ENCODE measurements at places on chromosomes 2 and 18. TPM values are rescaled to one million over a fixed set of nuclear protein-coding genes. Genes with fewer than 3 reads are reported as not detected.
A peak's percentile ranks its signal among the peaks of the same experiment; 100 is the strongest.

DNA sequence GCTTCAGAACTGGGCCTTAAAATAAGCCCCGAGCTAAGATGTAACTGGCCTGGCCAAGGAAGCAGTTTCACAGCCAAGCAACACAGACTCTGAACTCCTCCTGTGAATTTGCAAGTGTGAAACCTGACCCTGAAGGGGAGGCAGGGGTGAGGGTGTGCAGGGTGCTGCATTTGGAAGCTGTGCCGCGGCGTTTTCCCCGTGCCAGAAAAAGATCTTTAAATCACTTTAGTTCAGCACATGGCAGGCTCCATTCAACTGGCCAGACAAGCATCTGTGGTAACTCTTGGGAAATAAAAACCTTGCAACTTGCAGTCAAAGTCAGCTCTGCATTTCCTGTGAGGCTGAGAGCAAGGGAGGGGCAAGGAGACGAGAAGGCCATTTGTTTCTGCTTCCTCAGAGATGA is 209.3 kb upstream of the SOX11 start:
- peak; percentile 59 for DNase-seq

DNA sequence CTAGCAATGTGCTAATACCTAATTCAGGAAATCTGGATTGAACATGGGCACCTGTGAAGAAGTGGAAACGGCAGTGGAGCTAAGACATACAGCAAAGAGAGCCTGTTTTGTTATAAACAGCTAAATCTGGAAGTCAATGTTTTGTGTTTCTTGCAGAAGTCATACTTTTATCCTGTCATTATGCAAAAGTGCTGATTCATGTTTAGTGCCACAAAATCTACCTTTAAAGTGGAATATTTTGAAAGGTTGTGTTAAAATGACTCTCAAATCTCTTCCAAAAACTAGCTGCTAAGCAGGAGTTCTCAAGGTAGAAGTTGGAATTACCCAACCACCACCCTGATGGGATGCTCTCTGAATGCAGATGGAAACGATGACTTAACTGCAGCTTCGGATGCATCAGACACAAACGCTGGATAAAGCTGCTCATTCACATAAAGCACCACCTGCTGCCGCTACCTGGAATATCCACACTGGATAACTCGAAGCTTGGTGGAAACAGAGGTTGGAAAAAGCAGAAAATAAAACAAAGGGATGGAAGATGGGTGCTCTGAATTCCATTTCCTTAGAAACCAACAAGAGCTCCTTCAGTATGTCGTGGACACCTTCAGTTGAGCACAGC is 132.6 kb upstream of the ZNF236 start:
- no peak for DNase-seq

NFATC1 gene
- polyA plus RNA-seq = 8.0 TPM

DNA sequence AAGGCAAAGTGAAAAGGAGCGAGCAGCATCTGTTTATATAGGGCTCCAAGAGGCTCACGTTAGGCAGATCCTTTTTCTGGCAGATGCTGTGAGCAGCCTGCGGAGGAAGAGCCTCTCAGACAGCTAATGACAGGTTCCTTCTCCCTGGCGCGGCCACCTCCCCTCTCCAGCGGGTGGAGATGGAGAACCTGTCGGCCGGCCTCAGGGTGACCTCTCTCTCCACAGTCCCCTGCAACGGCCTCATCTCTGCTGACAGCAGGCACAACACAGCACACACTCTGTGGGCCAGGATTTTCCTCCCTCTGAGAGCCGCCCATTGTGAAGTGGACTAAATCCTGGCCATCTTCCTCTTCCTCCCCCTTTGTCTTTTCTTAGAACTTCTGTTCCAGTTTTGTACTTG is 119.8 kb downstream of the PRKCE start:
- peak; percentile 73 for DNase-seq

- no peak for DNase-seq
Observed at GRCh38 chr18:49597157-49597931, 35.5 kb downstream of the LIPG start.

DNA sequence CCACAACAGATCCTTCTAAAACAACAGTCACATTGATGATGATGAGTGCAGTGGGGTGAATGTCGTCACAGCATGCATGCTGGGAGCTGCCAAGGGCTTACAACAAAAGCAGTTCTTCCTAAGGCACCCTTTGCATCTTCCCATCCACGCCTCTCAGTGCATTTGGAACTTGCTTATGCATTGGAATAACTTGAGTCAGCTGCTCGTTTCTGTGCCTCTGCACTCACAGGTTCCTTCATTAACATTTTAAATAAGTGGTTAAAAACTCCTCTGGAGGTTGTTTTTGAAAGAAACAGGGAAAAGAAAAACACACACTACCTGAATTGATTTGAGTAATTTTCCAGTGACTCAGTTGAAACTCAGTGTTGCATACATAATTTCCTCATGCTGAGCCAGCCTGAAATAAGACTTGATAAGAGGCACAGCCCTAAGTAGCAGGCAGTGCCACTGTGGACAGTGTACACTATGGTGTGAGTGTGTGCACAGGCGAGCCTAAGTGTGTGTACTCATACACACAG is 46.8 kb upstream of the TRIM43B start:
- DNase-seq = no peak

RNF103 gene
- polyA plus RNA-seq = 43.0 TPM

GRCh38 chr2:172830482-172830881 is 94.8 kb downstream of the RAPGEF4 start:
- no peak for DNase-seq

- DNase-seq = peak; percentile 70
Observed at GRCh38 chr2:46849721-46850556, 65.7 kb downstream of the MCFD2 start.

GRCh38 chr2:86078774-86079545 is 26.7 kb downstream of the POLR1A start:
- peak; percentile 24 for DNase-seq

- DNase-seq = no peak
Observed at GRCh38 chr2:201820383-201821007, 14.2 kb downstream of the CDK15 start.

ANKRD62 gene
- polyA plus RNA-seq = not detected

DNA sequence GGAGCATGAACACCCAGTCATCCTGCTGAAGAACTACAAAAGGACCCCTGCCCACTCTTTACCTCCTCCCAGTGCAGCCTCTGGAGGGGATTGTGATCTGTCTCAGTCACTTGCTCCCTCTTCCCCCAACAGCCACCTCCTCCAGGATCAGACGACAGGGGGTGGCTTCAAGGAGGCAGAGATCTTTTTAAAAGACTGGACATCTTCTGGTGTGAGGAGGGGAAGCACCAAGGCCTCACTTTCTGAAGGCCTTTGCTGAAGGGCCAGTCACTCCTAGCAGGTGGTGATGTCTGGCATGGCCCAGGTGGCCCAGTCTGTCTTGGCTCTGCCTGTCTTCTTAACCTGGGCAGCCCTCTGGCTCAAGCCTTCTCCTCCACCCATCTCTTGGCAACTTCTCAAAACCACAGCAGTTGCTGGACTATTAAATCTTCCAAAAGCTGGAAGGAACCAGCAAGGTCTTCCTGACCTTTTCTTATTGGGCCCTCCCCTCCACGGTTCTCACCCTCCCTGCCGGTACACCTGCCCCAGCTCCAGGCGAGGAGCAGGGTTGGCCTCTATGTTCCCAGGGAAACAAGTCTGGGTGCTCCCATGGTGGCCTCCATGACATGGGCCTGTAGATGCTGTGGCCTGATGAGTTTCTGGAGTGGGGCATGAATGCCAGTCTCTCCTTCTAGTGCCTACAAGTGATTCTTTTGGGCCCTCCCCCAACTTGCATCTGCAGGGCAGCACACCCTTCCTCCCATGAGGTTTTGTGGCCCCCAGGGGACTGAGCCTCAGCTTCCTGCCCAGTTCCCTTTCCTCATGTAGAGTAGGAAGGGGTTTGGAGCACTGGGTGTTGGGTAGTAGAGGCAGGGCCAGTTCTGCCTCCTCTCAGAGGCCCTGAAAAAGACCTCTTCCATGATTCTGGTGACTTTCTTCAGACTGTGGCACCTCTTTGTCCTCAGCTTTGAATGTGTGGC is 5.0 kb upstream of the ATP6V1B1 start:
- DNase-seq = no peak

CERS6 gene
- polyA plus RNA-seq = 22.7 TPM

DNA sequence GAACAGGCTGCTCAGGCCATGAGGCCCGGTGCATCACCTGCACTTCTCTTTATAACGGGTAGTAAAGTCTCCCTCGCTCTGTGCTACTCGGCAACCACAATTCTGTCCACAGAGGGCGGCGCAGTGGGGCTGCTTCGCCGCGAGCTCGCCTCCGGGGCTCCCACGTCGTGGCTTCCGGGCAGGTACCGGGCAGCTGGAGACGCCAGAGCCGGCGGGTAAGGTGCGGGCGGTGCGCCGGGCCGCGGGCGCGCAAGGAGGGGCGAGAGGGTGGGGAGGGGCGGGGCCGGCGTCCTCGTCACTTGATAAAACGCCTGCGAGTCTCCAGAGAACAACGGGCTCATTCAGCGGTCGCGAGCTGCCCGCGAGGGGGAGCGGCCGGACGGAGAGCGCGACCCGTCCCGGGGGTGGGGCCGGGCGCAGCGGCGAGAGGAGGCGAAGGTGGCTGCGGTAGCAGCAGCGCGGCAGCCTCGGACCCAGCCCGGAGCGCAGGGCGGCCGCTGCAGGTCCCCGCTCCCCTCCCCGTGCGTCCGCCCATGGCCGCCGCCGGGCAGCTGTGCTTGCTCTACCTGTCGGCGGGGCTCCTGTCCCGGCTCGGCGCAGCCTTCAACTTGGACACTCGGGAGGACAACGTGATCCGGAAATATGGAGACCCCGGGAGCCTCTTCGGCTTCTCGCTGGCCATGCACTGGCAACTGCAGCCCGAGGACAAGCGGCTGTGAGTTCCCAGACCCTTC is at the start of gene ITGA6:
Gene ITGA6 (plus strand): TSS at position 331 of the 734 bp plus-strand sequence.
- peak; percentile 60 for DNase-seq

GRCh38 chr18:9066817-9067306 is 35.6 kb upstream of the NDUFV2 start:
- no peak for DNase-seq

FER1L5 gene
- polyA plus RNA-seq = 0.97 TPM

BMP10 gene
- polyA plus RNA-seq = not detected

DUSP19 gene
- 5.3 TPM for polyA plus RNA-seq

- no peak for DNase-seq
Observed at GRCh38 chr2:120869036-120869729, 133.5 kb downstream of the GLI2 start.

GRCh38 chr18:77067291-77068061 is 65.1 kb downstream of the MBP start:
- no peak for DNase-seq

- no peak for DNase-seq
Observed at GRCh38 chr2:118710481-118710880, 137.0 kb downstream of the EN1 start.

ARHGAP25 gene
- polyA plus RNA-seq = 8.3 TPM

- DNase-seq = no peak
Observed at GRCh38 chr2:16055848-16056580, 115.7 kb downstream of the MYCN start.

DNA sequence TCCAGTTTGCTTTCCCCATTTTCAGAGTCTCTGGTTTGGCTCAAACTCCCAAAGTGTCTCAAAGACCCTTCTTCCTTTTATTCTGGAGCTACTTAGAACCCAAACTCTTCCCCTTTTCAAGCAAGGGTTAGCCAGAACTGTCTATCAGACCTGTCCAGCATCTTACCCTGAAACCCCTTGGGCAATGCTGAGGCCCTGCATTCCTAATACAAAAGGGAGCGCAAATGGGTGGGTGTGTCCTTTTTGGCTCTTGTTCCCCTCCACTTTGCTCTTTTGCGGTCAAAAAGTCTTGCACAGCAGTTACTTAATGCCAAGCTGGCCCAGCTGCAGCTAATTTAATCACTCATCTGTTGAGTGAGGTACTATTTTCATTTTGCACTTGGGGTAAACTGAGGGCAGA is 231.2 kb upstream of the FOSL2 start:
- no peak for DNase-seq

GRCh38 chr2:163198007-163198406 is 359.4 kb upstream of the KCNH7 start:
- DNase-seq = no peak

- no peak for DNase-seq
Observed at GRCh38 chr2:223196331-223196730, 144.3 kb downstream of the KCNE4 start.

GRCh38 chr2:120625865-120626560 is 109.7 kb upstream of the GLI2 start:
- no peak for DNase-seq

DNA sequence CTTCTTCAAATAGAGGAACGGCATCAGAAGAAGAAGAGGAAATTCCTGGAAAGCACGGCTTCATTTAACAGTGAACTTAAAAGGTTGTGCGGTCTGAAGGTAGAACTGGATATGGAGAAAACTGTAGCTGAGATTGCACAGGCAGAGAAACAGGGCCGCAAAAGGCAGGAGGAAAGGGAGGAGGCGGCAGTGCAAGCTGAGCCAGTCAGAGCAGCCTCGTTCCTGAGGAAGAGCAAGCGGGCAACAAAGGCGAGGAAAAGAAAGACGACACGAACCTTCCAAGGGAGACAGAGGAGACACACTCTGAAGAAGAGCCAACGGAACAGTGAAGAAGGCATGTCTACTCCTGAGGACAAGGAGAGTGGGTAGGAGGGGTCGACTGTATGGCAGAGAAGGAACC is 22.6 kb upstream of the GAREM2 start:
- DNase-seq = no peak

DNA sequence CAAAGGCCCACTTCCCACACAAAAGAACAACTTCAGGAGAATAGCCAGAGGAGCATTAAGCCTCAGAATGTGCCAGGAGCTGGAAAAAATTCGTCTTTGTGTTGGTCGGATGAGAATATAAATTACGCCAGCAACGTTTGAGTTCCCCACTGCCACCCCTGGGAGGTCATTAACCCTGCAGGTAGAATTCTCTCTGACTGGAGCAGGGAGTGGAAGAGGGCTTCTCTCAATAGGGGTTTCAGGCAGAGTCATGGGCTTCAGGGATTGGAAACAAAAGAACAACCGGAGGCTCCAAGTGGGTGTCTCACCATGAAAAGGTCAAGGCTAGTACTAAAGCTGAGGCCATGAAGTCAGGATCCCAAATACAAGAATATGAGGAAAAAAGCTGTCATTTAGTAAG is 69.0 kb upstream of the DDX18 start:
- DNase-seq = no peak

DNA sequence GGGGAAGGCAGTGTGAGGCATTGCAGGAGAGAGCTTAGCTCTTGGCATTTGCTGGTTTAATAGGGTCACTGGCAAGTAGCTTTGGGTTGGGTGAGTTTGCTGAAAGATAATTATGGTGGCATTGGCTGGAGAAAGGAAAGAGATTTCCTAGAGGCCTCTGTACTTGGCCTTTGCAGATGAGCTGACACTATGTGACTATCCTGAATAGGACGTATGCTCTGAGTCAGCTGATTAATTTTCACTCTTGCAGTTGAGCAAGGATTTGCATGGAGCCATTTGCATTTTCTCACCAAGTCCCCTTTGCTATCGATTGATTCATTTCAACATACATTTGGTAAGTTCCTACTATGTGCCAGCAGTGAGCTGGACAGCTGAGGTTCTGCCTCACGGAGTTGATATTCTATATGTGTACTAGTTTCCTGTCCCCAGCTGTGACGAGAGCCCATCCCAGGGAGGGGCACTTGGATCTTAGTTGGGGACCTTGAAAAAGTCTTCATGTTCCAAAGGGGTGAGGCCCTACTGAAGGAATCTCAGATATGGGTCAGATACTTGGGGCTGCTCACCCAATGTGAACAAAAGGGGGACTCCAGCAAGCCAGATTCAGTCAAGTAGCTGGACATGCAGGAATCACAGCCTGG is 245.7 kb downstream of the LOXHD1 start:
- DNase-seq = no peak

GLI2 gene
- polyA plus RNA-seq = 17.5 TPM

ARHGEF33 gene
- 3.1 TPM for polyA plus RNA-seq

- DNase-seq = no peak
Observed at GRCh38 chr2:217392930-217393584, 533.2 kb upstream of the TNP1 start.

- DNase-seq = peak; percentile 2
Observed at GRCh38 chr2:99771681-99772333, 282.0 kb upstream of the REV1 start.

CLASP1 gene
- polyA plus RNA-seq = 34.5 TPM

SCYGR6 gene
- not detected for polyA plus RNA-seq

ALPG gene
- 0.05 TPM for polyA plus RNA-seq

All from right lung (tissue), 10 donors.